ENCODE measurements at places on chromosomes 13 and 19.

- DNase-seq: no peak
Observed at GRCh38 chr19:39813264-39813993, 20.5 kb downstream of the DYRK1B start.

GRCh38 chr19:16022681-16023080 is 53.6 kb upstream of the TPM4 start:
- DNase-seq: no peak

DNA sequence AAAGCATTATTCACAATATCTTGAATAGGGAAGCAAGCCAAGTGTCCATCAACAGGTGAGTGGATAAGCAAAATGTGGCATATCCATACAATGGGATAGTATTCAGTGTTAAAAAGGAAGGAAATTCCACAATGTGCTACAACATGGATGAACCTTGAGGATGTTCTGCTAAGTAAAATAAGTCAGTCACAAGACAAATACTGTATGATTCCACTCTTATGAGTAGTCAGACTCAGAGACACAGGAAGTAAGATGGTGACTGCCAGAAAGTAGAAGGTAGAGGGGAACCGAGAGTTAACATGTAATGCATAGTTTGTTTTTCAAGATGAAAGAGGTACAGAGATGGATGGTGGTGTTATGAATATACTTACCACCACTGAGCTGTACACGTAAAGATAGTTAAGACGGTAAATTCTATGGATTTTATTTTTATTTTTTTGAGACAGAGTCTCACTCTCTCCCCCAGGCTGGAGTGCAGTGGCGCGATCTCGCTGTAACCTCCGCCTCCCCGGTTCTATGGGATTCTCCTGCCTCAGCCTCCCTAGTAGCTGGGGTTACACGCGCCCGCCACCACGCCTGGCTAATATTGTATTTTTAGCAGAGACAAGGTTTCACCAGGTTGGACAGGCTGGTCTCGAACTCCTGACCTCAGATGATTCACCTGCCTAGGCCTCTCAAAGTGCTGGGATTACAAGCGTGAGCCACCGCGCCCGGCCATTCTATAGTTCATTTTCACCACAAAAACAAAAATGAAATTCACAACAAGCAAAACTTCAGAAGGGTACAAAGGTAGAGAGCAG is 1.0 kb upstream of the CHAMP1 start:
- DNase-seq: peak; percentile 80

GRCh38 chr13:108155185-108156106 is 59.9 kb downstream of the LIG4 start:
- DNase-seq: peak; percentile 43

- peak; percentile 13 for DNase-seq
Observed at GRCh38 chr13:23851106-23851505, 38.1 kb downstream of the MIPEP start.

DNA sequence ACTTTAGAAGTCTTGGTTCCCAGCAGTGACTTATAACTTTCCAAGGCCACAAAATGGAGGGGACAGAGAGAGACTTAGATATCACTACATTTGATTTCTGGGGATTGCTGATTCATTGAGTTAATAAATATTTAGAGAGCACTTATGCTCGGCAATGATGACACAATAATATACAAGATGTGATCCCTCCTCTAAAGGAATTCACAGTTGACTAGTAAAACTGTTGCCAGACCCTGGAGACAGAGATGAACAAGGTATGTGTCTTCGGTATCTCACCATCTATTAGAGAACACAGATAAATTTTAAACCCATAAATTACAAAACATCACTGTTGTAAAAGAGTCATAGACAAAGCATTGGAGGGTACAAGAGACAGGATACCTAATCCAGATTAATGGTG is 437.5 kb downstream of the FOXO1 start:
- no peak for DNase-seq

- DNase-seq: peak; percentile 44
Observed at GRCh38 chr19:41993612-41994483, at the start of gene ATP1A3. TSS of gene ATP1A3 (minus strand) at chr19:41994230. CDS start at chr19:41994076, 154 bp downstream.

DNA sequence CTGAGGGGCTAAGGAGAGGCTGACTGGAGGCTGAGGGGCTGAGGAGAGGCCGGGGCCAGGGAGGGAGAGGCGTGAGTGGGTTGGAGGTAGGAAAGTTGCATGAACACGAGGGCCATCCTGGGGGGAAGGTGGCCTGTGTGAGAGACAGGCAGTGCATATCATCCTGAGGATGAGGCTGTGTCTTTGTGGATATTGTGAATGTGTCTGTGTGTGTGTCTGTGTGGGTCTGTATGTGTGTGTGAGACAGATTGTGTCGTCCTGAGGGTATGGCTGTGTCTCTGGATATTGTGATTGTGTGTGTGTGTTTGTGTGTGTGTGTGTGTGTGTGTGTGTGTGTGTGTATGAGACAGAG is 422 bp downstream of the ZNF71 start:
- peak; percentile 5 for DNase-seq

DNA sequence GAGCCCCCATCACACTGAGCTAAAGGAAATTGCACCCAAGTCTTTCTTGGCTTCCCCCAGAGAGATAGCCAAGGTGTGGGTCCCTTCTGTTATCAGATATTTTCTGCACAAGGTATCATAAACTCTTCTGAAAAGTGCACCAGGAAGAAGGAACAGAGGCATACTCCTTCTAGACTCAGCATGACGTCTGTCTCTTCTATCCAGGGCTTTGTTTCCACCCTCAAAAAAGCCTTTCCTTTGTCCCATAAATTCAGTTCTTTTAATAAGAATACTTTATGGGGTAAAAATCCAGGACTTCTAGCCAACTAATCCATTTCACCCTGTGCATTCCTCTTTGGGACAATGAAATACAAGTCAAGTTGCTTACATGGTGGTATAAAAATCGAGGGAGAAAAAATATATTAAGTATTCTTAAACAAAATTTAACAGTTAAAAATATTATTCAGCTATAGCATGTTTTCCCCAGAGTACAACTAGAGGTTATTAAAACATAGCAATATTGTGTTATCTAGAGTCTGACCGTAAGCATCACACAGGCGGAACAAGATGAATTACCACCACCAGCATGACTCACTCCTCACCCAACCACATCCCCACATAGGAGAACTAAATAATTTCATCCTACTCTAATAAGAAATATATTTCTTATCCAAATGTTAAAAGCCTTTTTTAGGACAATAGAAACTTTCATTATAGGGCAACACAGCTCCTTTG is 79.9 kb upstream of the GPC6 start:
- DNase-seq: peak; percentile 80

GRCh38 chr13:64054321-64054720 is 2638.7 kb upstream of the PCDH20 start:
- no peak for DNase-seq

Data from fibroblast of skin of back (primary cell).